Vagina (tissue), 2 donors: ENCODE measurements at places on chromosomes 3 and 15.

DNA sequence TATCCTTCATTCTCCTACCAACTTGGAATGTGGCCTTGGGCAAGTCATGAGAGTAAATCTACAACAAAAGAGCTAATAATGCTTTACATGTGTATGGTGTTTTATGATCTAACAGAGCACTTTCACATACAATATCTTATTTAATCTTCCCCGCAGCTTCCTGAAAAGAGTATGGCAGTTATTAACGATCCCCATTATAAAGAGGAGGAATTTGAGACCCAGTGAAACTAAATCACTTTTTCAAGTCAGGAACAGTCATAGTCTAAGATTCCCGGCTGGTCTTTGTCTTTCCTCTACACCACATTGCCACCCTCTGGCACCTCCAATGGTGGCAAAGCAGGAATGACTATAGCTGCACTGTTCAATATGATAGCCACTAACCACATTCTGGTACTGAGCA, 69.7 kb upstream of the CMSS1 start:
- no peak for DNase-seq

DNA sequence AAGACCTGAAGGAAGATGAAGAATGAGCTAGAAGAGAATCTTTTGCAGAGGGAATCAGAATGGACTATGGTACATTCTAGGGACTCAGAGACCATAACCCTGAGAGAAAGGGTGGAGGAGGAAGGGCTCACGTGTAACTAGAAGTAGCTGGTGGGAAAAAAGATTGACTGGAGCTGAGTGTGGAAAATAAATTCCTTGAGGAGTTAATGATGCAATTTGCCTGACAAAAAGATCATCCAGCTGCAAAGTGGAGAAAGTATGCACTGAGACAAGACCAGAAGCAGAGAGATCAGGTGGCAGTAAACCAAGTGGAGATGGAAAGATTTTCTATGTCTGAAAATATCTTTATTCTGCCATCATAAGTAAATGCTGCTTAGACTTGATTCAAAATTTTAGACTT, 52.9 kb upstream of the TBL1XR1 start:
- no peak for DNase-seq

DNA sequence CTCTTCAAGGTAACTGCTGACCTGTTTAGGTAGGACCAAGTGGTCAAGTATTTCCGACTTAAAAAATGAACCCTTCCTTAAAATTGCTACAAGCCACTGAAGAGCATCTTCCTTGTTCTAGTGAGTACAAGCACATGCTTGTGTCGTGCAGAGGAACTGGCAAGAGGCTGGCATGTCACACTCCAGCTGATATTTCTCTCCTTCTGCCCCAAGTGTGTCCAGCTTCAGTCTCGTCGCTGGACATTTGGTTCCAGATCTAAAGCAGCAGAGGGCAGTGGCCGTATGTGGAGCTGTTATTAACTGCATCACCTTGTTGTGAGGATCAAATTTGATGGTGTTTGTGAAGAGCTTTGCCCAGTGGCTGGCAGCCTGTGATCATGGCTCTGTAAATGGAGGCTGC, 10.0 kb downstream of the RBP2 start:
- no peak for DNase-seq

GRCh38 chr15:25684521-25685431, 178.4 kb downstream of the ATP10A start:
- peak; percentile 96 for DNase-seq

- no peak for DNase-seq
Observed at GRCh38 chr15:26242565-26243071, 379.5 kb upstream of the ATP10A start.

DNA sequence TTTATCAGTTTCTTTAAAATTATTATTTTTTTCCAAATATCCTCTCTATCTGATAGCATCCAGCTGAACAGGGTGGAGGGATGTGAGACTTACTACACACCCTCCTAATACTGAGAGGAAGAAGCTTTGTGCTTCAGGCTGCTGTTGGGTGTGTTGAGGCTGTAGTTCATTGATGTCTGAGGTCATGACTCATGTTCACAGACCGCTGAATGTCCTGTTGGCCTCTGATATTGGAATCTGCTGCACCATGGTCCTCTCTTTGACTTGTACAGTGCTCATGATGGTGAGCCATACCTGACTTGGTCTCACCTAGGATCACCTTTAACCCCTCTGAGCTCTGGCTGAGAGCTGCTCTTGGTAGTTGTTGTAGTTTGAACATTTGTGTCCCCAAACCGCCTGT, 302.9 kb downstream of the SATB1 start:
- DNase-seq: no peak

- no peak for DNase-seq
Observed at GRCh38 chr3:15722877-15723623, 74.7 kb downstream of the ANKRD28 start.

DNA sequence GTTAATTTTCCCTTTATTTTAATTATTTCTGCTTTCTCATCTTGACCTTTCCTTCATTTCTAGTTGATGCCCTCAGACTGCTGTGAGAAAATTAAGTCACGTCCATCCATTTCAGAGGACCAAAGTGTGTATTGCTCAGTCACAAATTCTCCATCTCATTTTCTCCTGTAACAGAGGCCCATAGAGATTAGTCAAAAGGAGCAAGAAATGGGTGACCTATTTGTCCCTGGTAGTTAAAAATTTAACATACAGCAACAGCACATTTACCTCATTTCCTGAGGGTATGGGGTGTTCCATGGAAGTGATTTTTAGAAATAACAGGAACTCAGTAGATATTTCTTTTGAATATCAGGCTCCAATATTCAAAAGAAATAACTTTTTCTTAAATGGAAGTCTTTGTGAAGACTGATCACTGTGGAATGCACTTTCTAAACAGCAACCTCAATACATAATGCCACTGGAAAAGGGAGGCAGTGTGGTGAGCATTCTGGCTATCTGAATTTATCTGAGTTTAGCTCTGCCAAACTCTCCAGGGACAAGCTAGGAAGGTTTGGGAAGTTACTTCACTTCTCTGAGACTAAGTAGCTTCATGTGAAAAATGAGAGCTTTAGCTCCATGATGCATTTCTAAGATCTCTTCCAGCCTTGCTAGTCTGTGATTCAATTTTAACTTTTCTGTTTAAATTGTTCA, 808.2 kb downstream of the SQOR start:
- no peak for DNase-seq

DNA sequence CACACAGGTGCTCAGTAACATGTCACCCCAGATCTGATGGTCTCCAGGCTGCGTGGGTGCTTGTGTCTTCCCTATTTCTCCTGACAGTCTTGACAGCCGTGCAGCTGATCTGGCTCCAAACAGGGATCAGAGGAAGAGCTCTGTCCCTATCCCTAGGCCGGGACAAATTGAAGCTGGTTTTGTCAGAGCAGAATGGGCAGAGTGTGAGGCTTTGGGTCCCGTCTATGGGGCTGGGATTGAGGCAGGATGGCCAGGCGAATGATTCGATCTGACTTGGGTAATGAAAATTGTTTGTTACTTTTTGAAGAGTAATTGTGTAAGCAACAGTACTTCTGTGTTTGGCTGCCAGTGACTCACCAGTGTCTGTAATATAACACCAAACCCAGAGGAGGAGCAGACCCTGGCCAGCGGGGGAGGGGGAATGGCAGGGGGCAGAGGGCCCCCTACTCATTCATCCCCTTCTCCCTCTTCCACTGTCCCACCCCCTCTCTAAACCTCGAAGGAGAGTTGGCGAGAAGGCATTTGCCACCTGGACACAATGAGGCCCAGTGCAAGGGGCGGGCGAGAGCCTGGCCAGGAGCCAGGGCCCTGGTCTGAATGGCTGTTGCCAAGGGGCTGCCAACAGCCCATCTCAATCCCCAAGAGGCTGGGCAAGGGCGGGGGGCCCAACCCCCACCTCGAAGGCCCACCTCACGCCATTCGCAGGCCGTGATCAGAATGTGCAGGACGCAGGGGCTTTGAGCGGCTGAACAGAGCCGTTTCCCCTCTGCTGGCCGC, 4.9 kb upstream of the MAGEF1 start:
- peak; percentile 86 for DNase-seq

DNA sequence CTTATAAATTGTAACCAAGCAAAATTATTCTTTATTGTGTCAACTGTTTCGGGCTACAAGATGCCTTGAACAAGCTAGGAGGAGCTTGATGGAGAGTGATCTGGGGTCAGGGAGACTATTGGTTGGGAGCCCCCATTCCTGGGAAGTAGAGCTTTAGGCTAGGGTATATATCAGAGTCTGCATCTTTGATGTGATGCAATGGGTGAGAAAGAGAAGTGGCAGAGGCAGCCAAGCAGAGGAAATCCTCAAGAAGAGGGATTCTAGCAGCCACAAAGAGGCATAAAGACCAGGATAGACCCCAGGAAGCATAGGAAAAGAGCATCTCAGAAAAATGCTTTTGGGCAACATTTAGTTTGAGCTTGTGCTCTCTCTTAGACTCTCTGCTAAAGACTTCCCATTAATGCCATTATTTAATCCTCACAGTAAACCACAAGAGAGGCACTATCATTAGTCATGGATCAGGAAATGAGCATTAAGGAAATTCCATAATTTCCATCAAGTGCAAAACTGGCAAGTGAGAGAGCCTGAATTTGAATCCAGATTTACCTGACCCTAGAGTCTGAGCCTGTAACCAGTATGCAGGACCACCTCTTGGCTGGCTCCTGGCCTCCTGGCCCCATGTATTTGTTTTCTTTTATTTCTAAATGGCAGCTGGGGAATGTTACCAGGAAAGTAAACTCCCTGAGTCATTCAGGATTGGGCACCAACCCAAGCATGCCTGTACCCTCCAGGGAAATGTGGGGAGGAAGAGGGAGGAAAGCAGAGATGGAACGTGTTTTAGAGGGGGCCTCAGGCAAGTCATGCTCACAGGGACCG, 118.7 kb downstream of the RPL22L1 start:
- DNase-seq: no peak

DNA sequence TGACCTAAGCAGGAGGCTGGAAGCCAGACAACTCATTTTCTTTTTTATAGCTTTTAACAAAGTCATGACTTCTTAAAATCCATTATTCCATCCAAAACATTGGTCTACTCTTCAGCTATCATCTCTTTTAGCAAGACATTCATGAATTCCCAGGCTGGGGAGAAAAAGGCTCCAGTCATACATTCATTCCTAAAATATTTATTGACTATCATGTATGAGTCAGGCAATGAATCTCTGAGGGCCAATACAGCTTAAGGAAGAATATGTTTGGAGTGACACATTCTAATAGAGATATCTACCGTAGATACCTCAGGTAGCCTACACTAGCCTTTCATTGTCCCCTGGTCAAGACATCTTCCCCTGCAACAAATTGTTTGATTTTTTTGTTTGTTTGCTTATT, 196.4 kb upstream of the NANOGP8 start:
- no peak for DNase-seq

GRCh38 chr3:104933972-104934371, 432.7 kb upstream of the ALCAM start:
- DNase-seq: no peak

GRCh38 chr3:70393881-70394612, 81.6 kb upstream of the MDFIC2 start:
- no peak for DNase-seq

GRCh38 chr3:190017521-190018288, 103.0 kb downstream of the P3H2 start:
- DNase-seq: no peak

DNA sequence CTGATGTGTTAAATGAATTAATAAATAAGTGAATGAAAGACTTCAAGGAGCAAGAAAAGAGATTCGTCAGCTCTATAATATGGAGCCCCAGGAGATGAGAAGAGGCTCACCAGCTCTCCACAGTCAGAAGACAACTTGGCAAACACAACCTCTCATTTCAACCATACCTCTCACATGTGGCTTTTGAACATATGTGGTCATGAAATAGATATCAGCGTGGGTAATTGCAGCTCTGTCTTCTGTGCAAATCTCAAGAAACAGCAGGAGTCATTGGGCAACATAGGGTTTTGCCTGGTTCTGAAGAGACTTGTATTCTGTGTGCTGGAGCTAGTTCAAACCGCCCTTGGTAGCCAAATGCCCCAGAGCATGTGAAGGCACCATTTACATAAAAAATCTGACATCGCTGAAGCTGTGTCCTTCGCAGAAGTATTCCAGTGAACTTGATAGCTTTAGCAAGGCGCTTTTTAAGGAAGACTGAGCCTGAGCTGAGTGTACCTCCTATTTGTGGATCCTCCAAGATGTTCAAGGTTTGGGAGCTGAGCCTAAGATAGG, 8.4 kb downstream of the CX3CR1 start:
- DNase-seq: no peak

- no peak for DNase-seq
Observed at GRCh38 chr15:101617390-101617965, 34.7 kb downstream of the TM2D3 start.

GRCh38 chr3:100155128-100155527, 40.8 kb upstream of the FILIP1L start:
- no peak for DNase-seq

GRCh38 chr3:72547183-72547582, 301.1 kb downstream of the SHQ1 start:
- no peak for DNase-seq

GRCh38 chr3:190608850-190609589, 95.1 kb downstream of the IL1RAP start:
- no peak for DNase-seq

GRCh38 chr15:45064386-45064785, 41.4 kb downstream of the SORD start:
- DNase-seq: no peak

DNA sequence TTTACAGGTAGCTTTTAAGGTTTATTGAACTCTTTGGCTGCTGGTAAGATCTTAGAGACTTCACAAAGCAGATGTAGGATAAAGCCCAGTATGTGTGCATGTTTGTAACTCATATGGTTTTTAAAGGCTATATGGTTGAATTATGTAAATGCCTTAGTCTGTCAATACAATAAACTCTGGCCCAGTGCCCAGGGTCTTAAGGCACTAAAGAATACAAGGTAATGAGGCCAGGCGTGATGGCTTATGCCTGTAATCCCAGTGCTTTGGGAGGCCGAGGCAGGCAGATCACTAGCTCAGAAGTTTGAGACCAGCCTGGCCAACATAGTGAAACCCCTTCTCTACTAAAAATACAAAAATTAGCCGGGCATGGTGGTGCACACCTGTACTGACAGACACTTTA, 170.3 kb upstream of the CGNL1 start:
- no peak for DNase-seq

DNA sequence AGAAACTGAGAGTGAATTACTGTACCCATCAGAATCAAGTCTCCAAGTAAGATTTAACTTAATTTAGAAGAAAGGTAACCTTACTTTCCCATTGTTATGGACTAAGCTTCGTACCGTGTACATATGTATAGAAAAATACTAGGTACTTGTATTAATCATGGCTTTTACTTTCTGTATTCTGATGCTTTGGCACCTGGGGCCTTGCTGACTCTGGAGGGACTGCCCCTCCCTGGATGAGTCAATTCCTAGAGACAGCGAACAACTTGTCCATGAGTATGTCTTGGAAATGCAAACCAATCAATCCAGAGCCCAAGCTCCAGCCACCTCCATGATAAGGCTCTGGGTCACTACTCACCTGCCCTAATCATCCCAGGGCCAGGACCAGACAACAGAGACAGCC, 50.0 kb upstream of the DGKG start:
- no peak for DNase-seq

- DNase-seq: no peak
Observed at GRCh38 chr15:44545913-44546802, 9.2 kb downstream of the EIF3J start.
